ENCODE measurements at places on chromosomes 13 and 19.

- no peak for DNase-seq
These were observed 609 bp upstream of the ZSCAN18 start for GRCh38 chr19:58098682-58098998.

DNA sequence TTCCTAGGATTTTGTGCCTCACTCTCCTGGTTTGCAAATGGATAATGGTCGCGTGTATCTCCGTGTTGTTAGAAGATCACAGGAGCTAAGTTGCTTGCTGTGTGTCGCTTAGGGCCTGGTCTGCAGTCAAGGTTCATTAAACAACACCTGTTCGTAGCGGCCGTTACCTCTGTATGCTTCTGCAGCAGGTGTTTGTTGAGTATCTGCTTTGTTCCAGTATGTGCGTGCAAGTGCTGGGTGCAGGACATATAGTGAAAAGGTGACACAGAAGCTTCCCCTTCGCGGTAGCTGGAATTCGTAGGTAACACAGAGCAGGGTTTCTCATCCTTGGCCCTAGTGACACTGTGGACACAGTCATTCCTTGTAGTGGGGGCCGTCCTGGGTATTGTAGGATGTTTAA lies 5.4 kb downstream of the MED25 start:
- no peak for DNase-seq

DNA sequence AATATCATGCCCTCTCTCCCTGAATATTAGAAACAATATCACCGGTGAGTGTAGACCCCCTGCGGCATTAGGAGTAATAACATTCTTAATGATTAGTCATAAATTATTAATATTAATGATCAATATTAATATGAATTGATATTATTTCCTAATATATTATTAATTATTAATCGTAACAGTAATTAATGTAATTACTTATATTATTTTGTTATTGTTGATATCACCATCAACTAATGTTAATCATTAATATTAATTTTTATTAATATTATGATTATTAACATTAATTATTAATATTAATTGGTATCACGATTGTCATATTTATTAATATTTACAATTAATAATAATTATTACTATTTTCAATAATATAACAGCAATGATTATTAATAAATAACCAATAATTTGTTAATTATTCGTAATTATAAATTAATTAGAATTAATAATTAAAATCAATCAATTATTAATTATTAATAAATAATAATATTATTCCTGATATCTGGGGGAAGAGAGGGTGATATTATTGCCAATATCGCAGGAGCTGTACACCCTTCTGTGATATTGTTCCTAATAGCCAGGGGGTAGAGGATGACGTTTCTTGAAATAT lies 528.8 kb upstream of the PCDH20 start:
- DNase-seq, result no peak

DNA sequence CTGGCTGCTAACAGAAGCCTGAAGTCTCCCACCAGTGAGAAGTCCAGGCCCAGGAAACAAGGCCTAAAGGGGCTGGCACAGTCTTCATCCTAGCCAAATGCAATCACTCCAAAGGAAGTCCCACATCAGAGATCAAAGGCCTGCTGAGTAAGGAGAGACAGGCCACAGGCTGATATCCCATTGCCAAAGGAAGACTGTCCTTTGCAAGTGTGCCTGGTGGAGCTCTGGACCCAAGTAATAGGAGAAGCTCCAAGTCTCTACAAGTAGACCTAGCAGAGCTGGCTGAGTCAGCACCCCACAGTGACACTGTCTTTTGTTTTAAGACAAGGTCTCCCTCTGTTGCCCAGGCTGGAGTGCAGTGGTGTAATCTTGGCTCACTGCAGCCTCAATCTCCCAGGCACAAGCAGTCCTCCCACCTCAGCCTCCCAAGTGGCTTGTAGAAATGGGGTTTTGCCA lies 4.5 kb downstream of the DBP start:
- DNase-seq, result peak; percentile 28

DNA sequence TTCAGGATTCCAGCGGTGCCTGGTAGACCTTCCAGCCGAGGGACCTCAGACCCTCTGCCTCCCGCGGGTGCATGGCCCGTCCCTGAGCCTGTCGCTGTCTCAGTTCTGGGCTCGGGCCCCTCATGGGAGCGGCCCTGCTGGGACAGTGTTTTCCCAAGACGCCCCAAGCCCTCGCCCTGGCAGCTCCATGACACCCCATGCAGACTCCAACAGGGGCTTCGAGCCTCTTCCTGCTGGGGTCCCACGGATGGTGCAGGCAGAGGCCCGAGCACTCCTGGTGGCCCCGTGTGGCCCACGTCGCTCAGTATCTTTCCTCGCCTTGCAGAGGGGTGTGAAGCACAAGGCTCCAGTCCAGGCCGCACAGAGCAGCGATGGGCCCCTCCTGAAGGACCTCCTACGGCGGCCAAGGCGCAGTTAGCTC lies 88.8 kb upstream of the MCF2L start:
- no peak for DNase-seq

DNA sequence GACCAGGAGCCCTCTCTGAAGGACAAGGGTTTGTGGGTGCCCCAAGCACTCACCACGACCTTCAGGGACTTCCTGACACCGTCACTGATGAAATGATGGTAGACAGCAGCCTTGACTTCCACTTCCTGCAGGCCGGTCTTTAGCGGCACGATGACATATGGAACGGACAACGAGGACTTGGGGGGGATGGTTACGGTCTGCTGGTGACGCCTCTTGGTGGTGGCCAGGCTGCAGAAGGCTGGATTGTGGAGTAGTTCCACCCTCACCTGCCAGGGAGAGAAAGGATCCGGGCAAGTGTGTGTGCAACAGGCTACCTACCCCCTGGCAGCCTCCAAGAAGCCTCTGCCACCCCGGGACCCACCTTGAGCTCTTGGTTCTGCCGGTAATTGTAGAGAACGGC lies 23.2 kb downstream of the C3 start:
- DNase-seq, result no peak

DNA sequence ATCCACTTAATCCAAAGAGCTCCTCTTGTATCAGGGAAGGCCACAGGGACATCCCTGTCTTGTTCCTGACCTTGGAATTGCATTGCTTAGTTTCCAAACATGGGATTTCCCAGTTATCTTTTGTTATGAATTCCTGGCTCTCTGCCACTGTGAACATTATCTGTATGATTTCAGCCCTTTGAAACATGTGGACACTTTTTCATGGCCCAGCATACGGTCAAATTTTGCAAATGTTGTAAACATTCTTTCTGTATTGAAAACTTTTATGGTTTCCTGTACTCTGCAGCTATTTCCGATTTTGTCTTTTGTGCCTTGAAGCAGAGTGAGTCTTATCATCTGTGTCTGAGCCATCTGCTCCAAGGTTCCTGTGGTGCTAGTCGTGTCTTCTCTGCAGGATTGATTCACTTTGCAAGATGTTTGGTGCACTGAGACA lies 4.5 kb upstream of the CFAP97D2 start:
- DNase-seq, result no peak

DNA sequence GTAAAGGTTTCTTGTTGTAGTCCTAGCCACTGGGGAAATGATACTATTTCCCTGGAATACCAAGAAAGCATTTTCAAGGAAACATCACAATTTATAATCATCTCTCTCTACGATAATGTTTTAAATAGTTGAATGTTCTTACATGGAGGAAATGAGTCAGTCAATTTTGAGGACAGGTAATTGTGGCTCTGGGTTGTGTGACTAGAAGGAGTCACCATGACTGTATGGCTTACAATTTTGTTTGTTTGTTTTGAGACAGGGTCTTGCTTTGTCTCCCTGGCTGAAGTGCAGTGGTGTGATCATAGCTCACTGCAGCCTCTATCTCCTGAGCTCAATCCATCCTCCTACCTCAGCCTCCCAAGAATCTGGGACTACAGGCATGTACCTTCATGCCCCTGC lies 47.4 kb downstream of the COG3 start:
- DNase-seq, result no peak

GRCh38 chr13:79990048-79990447 lies 350.9 kb downstream of the SPRY2 start:
- no peak for DNase-seq

GRCh38 chr13:32969516-32969941 lies 46.7 kb upstream of the KL start:
- DNase-seq, result peak; percentile 48

- DNase-seq, result no peak
These were observed 360.2 kb downstream of the DNAJC15 start for GRCh38 chr13:43383498-43384165.

GRCh38 chr13:38180126-38180525 lies 169.5 kb upstream of the UFM1 start:
- DNase-seq, result no peak

DNA sequence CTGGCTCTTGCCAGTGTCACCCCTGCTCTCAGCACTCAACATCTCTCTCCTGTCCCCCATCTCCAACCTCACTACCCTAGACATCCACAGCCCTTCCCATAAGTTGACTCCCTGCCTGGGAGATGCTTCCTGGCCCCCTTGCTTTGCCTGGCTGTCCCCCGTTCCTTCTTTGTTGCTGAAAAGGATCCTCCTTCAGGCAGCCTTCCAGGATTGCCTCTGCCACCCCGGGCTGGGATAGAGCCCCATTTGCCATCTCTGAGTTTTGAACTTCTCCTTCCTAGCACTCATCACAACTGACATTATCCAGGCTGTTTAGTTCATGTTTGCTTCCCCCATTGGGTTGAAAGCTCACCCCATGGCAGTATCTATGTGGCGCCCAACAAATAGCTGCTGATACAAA lies 20.0 kb downstream of the CPAMD8 start:
- no peak for DNase-seq

- no peak for DNase-seq
These were observed 1588.0 kb downstream of the SLITRK1 start for GRCh38 chr13:82294226-82294625.
